ENCODE measurements at places on chromosomes 5 and 9. TPM values are rescaled to one million over a fixed set of nuclear protein-coding genes. Genes with fewer than 3 reads are reported as not detected.

The CD74 gene
- 1.3 TPM for total RNA-seq

The TENT4A gene
- total RNA-seq = 18.2 TPM

The LRRC19 gene
- total RNA-seq = not detected

The ASTN2 gene
- total RNA-seq = 12.0 TPM

The NR2F1 gene
- 10.2 TPM for total RNA-seq

The LAMC3 gene
- 0.33 TPM for total RNA-seq

The PRDM9 gene
- not detected for total RNA-seq

The SLC6A19 gene
- not detected for total RNA-seq

The ANKRD33B gene
- total RNA-seq = 2.0 TPM

The NOXA1 gene
- total RNA-seq = 0.36 TPM
